GM12864 (cell line): ENCODE measurements at places on chromosomes 1 and 21.

GRCh38 chr1:161114556-161114955, 3.3 kb downstream of the PFDN2 start:
- no peak for DNase-seq

- no peak for DNase-seq
These were observed 230.5 kb upstream of the ZRANB2 start for GRCh38 chr1:71311376-71311775.

- no peak for DNase-seq
These were observed 172.7 kb downstream of the PATJ start for GRCh38 chr1:61914823-61915482.

- DNase-seq, result no peak
These were observed 81.3 kb downstream of the PLXNA2 start for GRCh38 chr1:208162903-208163302.

GRCh38 chr21:25809013-25809412, 74.2 kb downstream of the GABPA start:
- no peak for DNase-seq

DNA sequence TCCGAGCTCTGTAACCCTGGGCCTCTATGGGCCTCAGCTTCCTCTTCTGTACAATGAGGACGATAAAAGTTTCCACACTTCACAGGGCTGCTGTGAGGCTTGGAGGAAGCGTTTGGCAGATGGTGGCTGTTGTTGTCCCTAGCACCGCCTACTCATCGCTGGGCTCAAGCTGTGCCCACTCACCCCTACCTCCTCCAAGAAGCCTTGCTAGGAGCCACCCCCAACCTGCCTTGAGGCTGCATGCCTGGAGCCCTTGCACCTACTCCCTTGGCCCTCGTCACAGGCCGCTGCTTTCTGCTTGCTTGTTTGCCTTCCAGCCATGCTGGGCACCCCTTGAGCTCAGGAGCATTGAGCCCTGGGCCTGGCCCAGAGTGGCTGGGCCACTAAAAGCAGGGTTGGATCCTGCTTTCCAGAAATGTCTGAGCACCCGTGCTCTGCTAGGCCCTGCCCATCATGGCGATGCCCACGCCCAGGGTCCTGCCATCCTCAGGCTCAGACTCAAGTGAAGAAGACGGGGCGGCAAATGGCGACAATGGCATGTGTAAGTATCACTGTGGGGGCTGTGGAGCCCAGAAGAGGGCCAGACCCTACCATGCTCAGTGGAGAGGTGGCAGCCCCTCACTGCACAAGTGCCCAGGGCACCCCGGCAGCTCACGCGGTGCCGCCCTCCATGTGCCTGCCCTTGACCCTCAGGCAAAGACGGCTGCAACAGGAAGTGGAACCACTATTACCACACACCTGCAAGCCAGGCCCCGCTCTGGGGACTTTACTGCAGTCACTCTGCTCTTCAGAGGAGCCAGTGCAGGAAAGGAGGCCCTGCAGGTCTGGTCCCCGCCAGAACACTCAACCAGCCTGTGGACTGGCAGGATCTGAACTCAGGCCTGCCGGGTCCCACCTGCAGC, 9.5 kb downstream of the SH3BGRL3 start:
- no peak for DNase-seq

- DNase-seq, result no peak
These were observed 41.9 kb upstream of the CNTN2 start for GRCh38 chr1:205001162-205001561.

GRCh38 chr1:238592621-238593020, 701.9 kb upstream of the ZP4 start:
- no peak for DNase-seq

DNA sequence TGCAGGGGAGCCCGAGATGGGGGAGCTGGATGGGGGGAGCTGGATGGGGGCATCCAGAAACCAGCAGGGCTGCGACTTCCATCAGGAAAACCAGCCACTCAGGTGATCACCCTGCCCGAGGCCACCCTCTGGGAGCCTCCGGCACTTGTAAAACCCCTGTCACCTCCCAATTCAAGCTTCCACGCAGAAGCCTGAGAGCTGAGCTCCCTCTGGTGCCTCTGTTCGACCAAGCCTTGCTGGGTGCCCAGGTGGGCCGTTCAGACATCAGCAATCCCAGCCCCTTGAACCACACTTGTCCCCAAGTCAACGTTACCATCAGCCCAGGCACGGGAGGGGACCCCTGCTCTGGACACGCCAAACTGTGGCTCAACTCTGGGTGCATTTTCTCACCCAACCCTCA, 59.6 kb downstream of the MEGF6 start:
- DNase-seq, result no peak

DNA sequence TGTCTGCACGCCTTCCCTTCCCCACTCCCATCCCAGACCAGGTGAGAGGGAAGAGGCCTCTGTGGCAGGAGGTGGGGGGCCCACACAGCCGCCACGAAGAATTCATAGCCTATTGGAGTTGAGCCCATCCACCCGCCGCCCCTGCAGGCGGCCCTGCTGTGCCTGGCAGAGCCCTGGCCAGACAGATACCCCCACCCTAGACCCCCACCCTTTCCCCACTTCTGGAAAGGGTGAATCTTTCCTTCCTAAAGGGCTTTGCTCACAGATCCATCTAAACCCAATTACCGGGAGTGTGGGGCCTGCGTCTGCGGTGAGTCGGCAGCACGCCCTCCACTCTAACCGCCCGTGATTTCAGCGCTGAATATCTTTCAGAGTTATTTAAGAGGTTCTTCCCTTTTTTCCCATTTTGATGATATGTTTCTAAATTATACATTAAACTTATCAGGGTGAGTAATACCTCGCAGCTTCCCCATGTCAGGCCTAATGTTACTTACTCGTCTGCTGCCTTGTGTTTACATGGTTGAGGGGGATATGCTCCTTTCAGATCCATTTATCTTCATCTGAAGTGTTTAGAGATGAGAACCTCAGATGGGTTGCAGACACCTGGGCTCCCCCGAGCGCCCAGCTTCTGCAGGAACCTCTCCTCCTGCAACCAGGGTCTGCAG, 183.9 kb upstream of the VAMP3 start:
- no peak for DNase-seq

DNA sequence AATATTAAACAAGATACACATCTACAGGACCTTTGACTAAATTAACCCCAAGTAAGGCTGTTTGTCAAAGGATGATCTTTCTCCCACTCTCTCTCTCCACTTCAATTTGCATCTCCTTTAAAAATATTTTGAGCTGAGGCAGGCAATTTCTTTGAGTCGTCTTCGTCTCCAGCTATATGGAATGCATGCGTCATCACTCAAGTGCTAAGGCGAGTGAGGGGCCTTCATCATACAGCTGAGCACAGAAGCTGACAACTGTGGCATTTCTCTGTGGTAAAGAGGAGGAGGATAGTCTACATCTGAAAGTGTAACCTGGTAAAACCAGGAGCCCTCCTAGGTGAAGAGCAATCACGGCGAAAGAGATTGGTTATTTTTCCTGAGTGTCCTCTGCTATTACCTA, 7.6 kb downstream of the EPHX4 start:
- DNase-seq, result no peak

DNA sequence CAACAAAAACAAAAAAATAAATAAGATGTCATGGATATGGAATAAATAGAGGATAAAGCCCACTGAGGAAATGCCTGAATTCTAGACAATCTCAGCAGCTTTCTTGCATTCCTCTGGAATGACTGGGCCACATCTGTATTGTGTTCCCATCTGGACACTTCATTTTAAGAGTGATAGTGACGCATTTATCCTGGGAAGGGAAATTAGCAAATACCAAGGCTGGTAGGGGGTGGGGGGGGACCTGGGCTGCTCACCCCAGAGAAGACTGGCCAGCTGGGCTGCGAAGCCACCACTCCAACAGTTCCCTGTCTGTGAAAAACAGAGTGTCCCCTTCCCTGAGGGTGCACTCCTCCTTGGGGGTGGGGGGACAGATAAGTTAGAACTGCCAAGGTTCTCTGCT, 106.3 kb downstream of the HIVEP3 start:
- DNase-seq, result no peak

- no peak for DNase-seq
These were observed 5.8 kb downstream of the NAV1 start for GRCh38 chr1:201544710-201545109.

- DNase-seq, result no peak
These were observed 13.4 kb upstream of the DPT start for GRCh38 chr1:168742386-168742785.

DNA sequence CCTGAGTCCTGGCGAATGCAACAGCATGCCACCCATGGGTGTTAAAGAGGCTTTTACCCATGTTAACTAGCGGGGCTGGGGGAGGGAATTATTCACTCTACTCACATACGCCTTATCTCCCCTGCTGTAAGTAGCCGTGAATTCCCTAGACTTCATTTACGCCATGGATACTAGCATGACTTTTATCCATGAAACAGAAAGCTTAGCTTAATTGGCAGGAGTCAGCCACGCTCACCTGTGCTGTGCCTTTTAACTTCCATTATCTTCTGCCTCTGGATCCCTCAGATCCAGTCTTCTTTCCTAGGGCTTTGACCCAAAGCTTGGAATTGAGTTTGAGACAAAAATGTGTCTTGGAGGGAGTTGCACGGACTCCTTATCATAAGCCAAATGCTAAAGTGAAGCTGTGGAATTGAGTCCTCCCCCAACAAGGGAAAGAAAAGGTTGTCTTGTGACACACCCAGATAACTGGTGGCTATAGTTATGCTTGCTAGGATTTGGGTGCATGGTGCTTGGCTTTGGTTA, 9.7 kb upstream of the NASP start:
- DNase-seq, result no peak

DNA sequence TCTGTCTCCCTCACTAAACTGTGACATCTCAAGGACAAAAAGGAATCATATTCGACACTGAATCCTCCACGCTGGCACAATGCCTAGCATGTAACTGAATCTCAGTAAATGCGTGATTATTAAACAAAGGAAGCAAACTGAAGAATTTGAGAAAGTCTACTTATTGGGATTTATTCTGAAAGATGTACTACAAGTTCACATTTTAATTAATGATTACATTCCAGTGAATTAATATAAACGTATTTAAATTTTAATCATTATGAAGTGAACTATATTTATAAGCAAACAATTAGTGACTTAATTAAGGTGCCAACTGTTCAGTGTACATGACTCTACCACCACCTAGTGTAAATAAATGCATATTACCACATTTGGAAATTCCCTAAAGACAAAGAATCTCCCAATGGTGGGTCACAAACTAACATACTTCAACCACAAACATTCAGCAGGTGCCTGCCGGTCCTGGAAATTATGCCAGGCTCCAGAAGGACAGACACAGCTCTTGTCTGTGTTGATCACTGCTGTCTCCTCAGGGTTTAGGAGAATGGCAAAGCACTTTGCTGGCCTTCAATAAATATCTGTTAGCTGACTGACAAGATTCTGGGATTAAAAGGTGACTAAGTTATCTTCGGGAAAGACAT, 56.3 kb downstream of the SMYD3 start:
- DNase-seq, result no peak

DNA sequence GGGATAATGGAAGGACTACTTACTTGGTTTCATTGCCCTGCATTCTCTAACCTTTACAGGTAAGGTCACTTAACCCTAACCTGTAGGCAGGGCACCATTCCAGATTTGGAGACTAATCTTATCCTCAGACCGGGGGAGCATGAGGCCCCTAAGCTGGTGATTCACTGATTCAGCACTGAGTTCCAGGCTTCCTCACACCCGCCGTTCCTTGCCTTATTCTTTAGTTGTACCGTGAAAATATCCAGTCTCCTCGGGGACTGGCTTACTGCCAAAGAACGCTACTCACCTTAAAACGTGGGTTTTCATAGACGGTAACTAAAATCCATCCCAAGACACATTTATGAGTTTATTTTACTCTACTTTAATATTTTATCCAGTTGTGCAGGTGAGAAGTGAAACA, 44.3 kb upstream of the COL24A1 start:
- DNase-seq, result no peak

DNA sequence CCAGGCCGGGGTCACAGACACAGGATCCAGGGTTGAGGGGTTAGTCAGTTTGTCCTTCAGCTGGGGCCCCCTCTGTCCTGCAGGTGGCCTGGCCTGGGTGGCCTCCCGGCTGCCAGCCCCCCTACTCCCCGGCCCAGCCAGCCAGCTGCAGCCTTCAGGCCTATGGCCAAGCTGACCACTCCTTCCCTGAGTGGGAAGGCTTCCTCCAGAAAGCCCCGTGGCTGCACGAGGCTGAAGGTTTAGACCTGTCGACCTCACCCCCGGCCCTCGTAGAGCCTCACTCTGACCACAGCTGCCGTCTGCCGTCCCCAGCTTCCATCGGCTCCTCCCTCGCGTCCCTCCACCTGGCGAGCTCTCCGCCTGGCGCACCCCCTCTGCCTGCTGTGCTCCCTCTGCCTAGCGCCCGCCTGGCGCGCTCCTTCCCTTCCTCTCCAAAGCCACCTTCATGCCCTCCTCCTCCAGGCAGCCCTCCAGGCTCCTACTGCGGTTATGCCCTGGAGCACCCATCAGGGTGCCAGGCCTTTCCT, 9.6 kb downstream of the TTLL10 start:
- DNase-seq, result no peak

- no peak for DNase-seq
These were observed 54.1 kb upstream of the POFUT2 start for GRCh38 chr21:45341779-45342178.
